Bone marrow (tissue), 2 donors: ENCODE measurements at places on chromosomes 1 and 21.

DNA sequence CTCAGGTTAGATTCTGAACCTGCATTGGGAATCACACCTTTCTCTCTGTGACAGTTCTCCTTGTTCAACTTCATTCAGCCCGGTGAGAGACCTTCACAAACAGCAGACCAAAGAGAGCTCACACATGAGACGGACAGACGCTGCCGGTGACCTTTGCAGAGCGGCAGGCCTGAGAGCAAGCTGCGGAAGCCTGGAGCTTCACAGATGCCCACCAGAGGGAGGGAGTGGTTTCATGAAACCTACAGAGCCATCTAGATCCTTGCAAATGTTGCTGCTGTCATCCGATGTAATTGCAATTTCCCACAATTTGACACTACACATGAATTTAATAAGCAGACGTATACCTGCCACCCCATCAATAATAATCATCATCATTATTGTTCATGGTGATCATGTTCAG is 39.4 kb downstream of the GRIK3 start:
- DNase-seq: no peak

DNA sequence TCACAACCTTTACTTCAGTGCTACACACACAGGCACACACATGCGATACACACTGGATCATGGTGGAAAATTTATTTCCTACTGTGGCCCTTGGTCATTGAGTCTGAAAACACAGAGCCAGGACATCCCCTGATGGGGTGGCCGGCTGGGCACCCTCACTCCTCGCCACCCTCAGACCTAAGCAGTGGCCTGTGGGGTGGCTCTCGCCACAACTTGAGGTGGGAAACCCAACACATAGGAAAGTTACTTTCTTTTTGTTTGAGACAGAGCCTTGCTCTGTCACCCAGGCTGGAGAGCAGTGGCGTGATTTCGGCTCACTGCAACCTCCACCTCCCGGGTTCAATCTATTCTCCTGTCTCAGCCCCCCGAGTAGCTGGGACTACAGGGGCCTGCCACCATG is 19.4 kb downstream of the CRYAA start:
- DNase-seq: no peak

- DNase-seq: no peak
Measured at GRCh38 chr1:230773396-230774033, 26.3 kb downstream of the CAPN9 start.

DNA sequence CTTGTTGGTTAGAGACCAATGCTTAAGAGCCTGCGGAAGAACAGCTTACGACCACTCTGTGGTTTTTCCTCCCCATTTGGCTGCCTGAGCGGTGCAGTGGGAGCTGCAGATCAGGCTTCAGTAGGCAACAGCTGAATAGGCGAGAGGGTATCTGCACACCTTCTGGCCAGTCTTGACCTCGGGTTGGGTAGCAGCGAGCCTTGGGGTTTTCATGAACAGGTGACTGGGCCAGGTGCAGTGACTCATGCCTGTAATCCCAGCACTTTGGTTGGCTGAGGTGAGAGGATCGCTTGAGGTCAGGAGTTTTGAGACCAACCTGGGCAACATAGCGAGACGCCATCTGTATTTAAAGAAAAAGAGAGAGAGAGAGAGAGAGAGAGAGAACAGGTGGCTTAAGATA is 41.0 kb downstream of the NENF start:
- DNase-seq: no peak

GRCh38 chr1:12445257-12445656 is 172.8 kb downstream of the DHRS3 start:
- DNase-seq: no peak

DNA sequence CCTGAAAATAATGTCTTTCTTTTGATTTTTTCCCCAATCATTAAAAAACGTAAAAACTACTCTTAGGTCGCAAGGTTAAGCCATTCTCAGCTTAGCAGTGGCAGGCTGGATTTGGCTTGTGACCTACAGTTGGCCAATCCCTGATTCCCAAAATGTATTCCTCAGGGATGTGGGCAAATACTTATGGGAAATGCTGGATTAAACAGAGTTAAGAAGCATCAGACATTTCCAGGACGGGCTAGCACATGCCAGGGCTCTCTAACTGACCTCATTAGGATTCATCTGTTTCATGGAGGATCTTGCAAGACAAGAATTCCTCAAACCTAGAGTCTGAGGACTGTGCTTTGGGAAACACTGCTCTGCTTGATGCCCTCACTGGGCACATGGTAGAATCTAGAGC is 982 bp upstream of the IL24 start:
- DNase-seq: no peak

GRCh38 chr1:64941461-64942117 is 24.8 kb downstream of the JAK1 start:
- DNase-seq: no peak

DNA sequence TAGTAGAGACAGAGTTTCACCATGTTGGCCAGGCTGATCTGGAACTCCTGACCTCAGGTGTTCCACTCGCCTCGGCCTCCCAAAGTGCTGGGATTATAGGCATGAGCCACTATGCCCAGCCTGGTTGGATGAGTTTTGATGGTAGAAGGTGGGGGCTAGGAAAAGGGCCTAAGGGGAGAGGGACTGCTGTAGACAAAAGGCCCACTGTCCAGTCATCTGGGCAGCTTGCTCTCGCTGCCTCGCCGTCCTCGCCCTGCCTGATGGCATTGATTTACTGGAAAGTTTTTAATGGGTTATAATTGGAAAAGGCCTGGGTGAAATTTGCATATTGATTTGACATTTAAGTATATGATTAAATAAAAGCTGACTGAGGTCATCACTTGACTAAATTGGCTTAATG is 175.1 kb upstream of the CSF3R start:
- DNase-seq: no peak

DNA sequence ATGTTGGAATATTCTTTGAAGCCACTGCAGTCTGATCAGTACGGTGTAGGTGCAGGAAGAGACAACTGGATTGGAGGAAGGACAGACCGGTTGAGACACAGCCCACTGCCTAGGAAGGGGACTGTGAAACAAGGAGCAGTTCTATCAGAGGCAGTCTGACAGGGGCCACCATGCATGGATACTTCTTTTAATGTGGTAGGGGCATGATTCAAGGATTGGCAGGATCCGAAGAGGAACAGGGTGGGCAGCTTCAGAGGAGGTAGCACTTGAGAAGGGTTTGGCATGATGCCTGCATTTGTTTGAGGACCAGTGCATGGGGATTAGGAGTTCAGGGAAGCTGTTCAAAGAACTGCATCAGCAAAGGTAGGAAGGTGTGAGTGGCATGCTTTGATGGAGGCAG is 167.9 kb downstream of the DYRK1A start:
- no peak for DNase-seq

- DNase-seq: no peak
Measured at GRCh38 chr1:55078470-55078869, 39.1 kb downstream of the PCSK9 start.

- DNase-seq: no peak
Measured at GRCh38 chr1:6269720-6270400, 9.0 kb upstream of the GPR153 start.

DNA sequence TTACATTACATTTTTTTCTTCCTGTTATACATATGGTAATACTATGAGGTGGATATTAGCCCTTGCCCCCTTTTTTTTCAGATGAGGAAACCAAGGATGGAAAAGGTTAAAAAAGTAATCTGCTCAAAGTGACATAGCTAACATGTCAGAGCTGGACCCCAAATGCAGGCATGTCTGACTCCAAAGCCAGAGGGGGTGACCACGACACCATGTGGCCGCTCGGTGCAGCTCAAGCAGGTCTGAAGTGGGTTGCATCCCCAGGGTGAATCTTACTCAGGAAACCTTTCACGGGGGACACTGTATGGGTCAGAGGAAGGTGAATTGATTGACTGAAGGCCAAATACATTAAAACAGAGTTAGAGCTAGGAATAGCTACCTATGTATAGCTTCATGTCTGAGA is 34.8 kb downstream of the CD34 start:
- DNase-seq: no peak

GRCh38 chr1:60963167-60963940 is 119.0 kb upstream of the NFIA start:
- no peak for DNase-seq

GRCh38 chr1:178774263-178774662 is 49.2 kb downstream of the RALGPS2 start:
- no peak for DNase-seq

- DNase-seq: no peak
Measured at GRCh38 chr1:30759718-30760281, 2.2 kb upstream of the LAPTM5 start.

- no peak for DNase-seq
Measured at GRCh38 chr1:170931650-170932049, 3.7 kb upstream of the MROH9 start.
